ENCODE measurements at places on chromosomes 2 and 18.

DNA sequence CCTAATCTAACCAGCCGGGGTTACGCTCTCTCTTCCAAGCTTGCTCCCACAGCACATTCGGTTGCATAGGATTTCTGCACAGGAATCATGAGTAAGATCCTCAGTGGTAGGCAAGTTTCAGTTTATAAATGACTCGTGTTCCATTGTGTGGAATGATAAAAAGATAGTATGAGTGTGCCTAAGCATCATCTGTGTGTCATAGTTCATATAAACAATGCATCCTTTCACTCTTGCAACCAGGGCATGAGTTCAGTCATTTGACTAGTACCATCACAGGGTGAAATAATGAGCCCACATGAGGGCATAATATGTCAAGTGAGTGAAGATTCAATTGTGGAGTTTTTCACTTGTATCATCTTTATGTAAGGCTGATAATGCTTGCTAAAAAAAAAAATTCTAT is 417.1 kb upstream of the CDH2 start:
- DNase-seq = peak; percentile 83

GRCh38 chr2:192145496-192145895 is 49.2 kb downstream of the TMEFF2 start:
- DNase-seq = peak; percentile 35

GRCh38 chr2:16821692-16822091 is 156.1 kb upstream of the CYRIA start:
- DNase-seq = no peak

DNA sequence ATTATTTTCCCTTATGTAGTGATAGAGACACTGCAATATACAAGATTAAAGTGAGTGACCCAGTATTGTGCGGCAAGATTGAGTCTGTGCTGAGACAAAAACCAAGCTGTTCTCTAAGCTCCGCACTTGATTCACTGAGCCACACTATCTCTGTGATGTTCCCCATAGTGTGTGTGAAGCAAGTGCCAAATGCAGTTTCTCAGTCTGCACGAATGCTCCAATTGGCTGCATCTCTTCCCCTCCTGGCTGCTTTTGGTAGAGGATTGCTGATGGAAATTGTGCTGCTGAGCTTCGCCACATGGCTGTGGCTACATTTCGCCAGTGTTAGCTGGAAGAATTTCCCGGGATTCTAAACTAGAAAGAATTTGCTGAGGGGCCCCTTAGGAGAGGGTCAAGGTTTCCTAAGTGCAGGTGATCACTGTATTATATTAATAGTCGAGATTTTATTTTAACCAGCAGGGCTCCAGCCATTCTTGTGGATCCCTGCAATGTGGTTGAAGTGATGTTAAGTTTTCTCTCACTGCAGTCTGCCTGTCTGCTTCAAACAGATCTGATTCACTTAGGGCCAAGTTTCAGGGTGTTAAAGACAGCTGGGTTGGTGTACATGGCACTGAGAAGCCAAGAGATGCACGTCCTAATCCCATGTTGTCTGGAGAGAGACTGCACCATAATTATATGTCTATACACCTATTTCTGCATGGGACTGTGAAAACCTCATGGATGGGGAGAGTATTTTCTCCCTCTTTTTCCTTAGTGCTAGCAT is 317.2 kb downstream of the DCC start:
- DNase-seq = no peak

DNA sequence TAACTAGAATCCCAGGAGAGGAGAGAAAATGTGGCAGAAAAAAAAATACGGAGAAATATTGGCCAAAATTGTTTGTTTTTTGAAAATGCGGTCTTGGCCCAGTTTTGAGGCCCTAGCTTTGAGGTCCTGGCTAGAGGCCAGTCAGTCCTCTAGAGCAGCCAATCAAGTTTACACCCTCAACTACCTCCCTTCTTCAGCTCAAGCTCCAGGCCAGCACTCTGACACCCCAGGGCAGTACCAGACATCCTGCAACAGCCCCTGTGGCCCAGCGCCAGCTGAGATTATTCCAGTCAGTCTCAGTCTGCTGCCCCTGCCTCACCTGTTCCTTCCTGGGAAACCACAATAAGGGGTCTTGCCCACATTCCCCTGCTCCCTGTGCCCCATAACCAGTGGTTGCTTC is 107.7 kb downstream of the UGGT1 start:
- no peak for DNase-seq

- peak; percentile 58 for DNase-seq
Measured at GRCh38 chr2:32632089-32632488, 4.2 kb downstream of the TTC27 start.

GRCh38 chr2:30037016-30037415 is 109.8 kb upstream of the YPEL5 start:
- DNase-seq = no peak

DNA sequence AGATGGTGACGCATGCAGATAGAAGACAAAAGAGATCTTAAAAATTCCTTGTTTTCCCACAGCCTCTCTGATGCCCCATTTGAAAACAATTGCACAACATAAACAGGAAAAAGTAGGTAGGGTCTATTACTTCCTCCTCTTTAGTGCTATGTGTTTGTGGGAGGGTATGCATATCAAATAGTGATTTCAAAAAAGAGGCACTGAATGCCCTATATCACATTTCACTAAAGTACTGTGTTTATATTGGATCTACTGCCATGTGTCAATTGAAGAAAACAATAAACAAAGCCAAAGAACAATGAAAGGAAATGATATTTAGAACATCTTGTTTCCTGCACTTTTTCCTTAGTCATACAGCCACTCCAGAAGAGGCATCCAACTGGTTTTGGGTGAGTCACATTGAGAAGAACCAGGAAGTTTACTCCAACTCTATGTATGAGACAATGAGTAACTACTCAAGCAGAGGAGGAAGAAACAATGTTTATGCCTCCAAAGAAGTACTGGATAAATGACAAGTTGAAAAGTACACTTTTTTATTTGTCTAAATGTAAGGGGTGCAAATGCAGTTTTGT is 583.6 kb downstream of the FBXO15 start:
- no peak for DNase-seq

DNA sequence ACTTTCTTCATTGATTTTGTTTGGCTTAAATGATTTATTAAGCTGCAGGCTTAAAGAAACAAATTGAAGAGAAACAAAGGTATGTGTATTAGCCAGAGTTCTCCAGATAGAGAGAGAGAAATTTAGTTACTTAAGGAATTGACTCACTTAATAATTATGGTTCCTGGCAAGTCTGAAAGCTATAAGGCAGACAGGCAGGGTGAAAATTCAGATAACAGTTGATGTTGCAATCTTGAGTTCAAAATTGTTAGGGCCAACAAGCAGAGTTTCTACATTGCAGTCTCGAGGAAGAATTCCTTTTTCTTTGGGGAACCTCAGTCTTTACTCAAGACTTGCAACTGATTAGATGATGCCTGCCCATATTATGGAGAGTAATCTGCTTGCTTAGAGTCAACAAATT is 593.5 kb downstream of the ADCYAP1 start:
- DNase-seq = no peak

DNA sequence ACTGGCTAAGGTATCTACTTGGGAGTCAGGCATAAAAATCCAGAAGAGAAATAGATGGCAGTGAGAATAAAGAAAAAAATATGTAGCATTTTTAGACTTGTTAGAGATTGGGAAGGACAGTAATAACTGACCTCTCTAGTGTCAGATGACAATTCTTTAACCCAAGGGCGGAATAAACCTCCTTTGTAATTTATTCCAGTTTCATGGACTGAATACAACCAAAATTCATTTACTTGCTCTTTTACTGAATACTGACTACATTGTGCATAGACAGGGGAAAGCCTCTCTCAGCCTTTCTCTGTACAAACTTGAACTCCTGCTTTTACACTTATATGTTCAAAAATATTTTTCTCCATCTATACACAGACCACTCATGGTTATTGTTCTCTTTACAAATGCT is 475.3 kb upstream of the RAB12 start:
- DNase-seq = no peak

DNA sequence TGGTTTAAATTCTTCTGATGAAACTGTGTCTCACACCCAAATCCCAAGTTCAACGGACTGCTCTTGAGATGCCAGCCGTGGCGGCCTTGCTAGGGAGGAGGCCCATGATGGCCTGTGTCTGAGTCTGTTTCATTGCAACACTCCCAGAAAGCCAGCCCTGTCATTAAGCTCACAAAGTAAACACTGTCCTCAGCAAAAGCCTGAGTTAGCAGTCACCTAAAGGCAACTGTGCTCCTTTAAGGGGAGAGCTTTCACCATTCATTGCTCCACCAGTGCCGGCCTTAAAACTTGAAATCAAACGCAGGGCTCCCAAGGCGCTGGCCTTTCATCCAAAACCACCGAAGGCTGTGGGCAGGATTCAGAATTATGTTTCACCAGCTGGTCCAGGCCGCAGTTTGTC is 42.5 kb upstream of the PPP1CB start:
- no peak for DNase-seq

DNA sequence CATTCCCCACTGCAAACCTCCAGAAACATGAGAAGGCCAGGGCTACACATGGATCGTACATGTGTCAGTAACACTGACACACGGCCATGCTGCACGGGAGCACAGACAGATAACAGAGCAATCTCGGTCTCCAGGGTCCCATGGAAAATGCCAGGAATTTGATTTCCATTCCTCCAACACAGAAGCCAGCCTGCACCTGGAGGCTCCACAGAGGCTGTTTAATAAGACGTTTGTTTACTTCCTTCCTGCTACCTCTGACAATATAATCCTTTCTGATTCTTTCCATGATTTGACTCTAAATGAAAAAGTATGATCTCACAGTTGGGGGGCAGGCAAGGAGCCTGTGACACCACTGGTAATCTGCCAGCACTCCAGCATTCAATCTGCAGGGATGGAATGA is 210.9 kb upstream of the DDX18 start:
- no peak for DNase-seq

- no peak for DNase-seq
Measured at GRCh38 chr2:64998658-64999061, 9.5 kb downstream of the SLC1A4 start.

DNA sequence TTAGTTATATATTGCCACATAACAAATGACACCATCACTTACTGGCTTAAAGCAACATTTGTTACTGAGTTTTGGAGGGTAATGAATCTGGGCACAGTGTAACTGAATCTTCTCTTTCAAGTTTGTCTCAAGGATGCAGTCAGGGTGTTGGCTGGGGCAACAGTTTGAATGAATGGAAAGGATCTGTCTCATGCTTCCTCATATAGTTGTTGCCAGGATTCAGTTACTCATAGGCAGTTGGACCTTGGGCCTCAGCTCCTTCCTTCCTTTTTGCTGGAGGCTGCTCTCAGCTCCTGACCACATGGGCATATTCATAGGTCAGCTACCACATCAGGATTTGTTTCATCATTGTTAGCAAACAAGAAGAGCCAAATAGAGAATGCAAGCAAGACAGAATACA is 466.1 kb upstream of the MC4R start:
- no peak for DNase-seq

- DNase-seq = no peak
Measured at GRCh38 chr18:78873926-78874500, 105.6 kb upstream of the SALL3 start.

DNA sequence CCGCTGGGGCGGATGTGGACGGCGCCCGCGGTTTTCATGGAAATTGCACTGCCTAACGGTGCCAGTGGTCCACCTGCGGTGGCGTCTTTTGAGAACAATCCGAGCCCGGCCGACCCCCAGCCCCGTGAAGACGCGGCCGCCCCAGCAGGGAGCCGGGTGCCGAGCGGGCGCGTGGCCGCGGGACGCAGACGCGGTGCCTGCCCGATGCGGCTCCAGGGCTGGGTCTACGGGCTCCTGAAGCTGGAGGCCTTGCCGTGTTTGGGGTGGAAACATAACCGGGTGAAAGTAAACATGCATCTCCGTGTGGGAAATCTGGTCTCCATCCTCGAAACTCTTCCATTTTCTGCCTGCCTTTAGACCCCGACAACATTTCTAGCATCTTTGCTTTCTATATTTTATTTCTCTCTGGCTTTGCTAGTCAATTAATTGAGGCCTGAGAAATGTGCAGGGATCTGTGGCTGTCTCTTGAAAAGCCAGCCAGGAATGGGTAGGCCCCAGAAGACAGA is 572 bp downstream of the INPP4A start:
- DNase-seq = peak; percentile 11

- DNase-seq = no peak
Measured at GRCh38 chr2:206584323-206585116, 57.8 kb upstream of the FAM237A start.

DNA sequence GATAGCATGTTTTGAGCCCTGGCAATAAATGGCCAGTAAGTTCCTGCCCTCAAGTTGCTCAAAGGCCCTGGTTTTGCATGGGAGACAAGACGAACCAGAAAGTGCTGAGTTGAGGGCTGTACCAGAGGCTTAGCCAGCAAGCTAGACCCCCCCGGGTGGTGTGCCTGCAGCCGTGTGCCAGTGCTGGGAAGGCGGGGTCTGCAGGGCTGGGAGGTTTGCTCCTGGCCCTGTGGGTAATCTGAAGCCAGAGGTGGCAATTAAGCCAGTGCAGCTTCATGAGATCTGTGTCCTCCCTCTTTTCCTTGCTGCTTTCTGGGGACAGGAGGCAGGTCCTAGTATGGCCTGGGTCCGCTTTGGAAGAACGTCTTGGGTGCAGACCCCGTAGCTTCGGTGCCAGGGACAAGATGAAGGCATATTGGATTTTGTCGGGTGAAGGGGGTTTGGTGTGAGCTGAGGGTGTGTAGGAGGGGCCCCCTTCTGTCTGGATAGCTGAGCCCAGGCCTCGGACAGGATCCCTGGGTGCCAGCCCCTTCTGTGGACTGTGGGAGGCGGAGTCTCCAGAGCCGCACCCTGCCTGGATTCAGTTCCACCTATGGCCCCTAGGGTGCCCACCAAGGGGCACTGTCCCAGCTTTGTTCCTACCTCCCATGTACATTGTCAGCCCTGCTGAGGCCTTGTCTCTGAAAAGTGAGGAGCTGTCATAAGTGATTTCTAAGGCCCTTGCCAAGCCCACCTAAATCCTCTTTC is 15.6 kb downstream of the ATOH8 start:
- no peak for DNase-seq

DNA sequence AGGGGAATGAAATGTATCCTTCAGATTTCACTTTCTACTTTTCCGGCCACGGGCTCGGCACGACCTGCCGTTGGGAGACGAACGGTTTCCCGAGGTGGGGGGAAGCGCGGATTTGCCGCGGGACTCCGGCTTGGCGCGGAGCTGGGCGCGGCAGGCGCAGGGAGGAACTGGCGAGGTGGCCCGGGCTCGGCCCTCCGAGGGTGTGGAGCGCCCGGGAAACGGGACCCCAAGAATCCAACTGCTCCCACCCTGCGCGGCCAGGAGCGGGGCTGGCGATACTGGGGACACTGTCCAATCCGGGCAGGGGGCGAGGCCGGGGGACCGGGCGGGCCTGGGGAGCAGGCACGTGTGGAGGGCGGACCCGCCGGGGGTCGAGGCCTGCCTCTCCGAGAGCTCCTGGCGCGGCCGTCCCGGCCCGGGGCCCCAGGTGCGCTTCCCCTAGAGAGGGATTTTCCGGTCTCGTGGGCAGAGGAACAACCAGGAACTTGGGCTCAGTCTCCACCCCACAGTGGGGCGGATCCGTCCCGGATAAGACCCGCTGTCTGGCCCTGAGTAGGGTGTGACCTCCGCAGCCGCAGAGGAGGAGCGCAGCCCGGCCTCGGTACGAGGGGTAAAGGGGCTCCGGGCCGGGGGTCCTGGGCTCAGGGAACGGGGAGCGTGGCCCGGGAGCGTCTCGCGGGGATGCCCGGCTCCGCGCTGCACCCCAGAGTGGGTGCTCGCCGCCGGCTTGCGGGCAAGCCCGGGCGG is at the start of gene ANXA4:
Gene ANXA4 (plus strand): TSS at position 560 of the 747 bp plus-strand sequence. CDS start 39,432 bp downstream, outside the sequence.
- peak; percentile 81 for DNase-seq

Measured in HCEC 1CT (cell line).